ENCODE measurements at places on chromosomes 5 and 9.

GRCh38 chr5:81785322-81785721 lies 34.4 kb upstream of the SSBP2 start:
- no peak for DNase-seq

GRCh38 chr5:173771121-173771724 lies 116.9 kb upstream of the CPEB4 start:
- no peak for DNase-seq

- no peak for DNase-seq
Observed at GRCh38 chr5:149888280-149888679, 56.3 kb downstream of the PDE6A start.

DNA sequence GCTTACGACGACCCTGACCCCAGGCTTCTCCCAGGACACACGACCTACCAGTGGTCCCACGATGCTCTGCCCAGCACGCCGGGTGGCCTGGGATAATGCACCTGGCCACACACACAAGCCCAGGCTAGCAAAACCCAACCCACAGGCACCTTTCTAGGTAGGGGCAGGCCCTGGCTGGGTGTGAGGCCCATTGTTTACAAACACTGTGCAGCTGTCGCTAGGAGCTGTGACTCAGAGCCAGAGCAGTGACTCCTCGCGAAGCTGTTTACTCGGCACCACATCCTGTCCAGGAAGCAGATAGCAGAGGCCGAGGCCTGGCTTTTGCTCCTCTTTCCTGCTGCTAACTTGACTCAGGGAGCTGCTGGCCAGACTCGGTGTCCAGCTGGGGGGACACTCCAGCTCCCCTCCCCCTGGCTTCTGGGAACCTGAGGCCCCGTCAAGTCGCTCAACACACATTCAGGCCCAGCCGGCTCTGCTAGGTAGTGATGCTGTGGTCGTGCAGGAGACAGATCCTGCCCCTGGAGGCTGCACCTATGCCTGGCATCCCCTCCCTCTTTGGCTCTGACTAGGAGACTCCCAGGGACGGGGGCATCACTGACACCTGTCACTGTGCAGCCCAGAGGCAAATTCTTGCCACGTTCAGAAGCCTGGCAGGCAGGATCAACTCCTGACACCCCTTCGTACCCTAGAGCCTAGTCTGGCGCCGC lies 12.8 kb upstream of the RALGDS start:
- DNase-seq, result peak; percentile 96

DNA sequence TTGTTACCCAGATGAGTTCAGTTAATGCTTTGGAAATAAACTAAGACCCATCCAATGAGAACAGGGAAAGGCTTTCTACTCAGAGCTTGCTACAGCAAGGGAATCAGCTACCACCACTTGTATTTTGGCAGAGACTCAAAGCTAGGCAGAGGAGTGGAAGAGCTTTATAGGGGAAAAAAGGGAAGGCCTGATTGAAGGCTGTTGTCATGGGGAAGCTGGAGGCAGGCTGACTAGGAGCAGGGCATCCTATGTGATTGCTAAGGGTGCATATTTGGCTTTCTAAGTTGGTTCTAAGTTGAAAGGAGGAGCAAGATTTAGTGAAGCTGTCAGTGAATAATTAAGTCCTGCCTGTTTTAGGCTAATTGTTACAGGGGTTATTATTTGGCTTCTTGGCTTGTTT lies 115.5 kb downstream of the PTTG1 start:
- no peak for DNase-seq

DNA sequence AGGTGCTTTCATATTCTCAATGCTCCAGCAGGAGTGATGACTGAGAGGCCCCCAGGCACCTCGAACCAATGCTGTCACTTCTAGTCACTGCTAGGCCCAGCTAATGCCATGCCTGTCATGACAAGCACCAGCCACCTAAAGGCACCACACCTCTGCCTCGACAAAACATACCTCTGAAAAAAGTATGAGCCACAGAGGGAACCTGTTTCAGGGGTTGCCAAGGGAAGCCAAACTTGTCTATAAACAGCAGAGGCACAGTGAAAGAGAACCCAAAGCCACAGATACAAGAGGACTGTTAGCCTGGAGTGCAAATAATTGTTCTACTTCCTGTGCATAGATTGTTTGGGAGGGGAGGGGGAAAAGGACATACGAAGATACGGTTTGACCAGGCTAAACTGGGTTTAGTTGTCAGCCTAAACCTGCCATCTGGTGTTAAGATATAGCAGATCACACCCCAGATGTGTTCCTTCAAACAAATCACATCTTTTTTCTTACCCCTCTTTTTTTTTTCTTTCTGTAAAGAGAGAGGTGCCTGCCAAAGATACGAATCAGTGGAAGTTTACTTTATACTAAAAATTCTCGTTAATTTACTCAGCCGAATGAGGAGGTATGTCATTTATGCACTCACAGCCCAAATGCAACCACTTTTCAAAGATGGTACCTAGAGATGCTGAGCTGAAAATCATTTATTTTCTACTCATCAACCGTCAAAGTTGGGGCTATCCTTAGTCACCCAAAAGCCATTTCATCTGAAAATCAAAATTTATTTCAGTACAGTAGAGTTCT lies 45.7 kb downstream of the BNC2 start:
- DNase-seq, result peak; percentile 93

DNA sequence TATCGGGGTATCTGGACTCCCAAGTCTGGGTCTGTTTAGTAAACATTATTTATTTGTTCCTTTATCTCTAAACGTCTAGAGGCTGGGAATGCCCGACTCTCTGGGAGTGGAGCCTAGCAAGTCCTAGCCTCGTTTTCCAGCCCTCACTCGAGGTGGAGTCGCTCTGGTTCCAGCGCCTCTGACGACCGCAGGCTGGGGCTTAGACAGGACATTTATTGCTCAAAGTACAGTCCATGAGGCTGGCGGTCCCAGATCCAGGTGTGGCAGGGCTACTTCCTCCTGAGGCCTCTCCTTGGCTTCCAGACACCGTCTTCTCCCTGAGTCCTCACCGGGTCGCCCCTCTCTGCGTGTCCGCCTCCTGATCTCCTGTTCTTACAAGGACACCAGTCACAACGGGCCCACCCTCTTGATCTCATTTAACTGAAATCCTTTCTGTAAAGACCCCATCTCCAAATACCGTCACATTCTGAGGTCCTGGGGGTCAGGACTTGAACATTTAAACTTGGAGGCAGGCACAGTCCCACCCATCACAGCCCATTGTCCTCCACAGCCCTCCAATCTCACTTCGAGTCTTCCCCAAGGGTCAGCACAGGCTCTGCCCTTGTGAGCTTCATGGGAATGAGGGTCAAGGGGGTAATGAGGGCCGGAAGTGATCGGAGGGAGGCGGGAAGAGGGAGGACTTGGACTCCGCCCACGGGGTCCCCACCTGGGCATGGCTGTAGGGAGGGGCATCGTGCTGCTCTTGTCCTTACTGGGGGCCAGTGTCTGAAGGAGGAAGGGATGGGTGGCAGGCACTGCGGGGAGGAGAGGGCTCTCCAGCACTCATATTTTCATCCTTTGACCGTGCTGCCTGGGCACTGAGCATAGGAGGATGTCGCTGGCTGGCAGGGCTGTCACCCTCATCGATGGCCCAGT lies 12.2 kb upstream of the CLPTM1L start:
- no peak for DNase-seq

GRCh38 chr5:179265514-179266290 lies 79.6 kb downstream of the ADAMTS2 start:
- DNase-seq, result peak; percentile 99

DNA sequence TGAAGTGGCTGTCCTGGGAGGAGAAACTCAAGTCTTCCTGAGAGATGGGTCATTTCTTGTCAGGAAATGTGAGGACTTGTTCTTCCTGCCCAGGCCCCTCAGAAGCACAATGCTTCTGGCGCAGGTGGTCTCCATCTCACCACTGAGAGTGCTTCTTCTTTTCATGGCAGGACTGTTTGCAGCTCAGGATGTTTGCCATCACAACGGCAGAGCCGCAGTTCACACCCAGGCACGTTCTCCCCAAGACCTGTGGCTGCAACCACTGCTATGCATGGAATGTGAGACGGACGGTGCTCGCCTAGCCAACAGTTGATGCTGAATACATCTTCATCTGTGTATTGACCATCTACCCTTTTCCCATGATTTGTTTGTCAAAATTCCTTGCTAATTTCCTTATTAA lies 216.3 kb downstream of the GADD45G start:
- no peak for DNase-seq

DNA sequence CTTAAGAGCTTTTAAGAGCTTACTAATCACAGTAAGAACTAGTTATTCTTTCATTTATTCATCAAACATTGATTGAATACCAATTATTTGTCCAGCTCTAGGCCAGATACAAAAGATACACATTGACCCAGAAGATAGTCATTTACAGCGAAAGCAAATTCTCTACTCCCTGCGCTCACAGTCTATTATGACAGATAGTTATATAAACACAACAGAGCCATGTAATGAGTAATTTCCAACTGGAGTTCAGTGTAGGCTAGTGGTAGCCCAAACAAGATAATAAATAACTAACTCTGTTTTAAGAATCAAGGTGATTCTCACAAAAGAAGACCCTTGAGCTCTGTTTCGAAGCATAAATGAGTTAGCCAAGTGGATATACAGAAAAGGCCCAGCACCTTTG lies 397.8 kb upstream of the TLE4 start:
- no peak for DNase-seq

GRCh38 chr9:70485273-70485858 lies 70.9 kb upstream of the KLF9 start:
- peak; percentile 76 for DNase-seq

DNA sequence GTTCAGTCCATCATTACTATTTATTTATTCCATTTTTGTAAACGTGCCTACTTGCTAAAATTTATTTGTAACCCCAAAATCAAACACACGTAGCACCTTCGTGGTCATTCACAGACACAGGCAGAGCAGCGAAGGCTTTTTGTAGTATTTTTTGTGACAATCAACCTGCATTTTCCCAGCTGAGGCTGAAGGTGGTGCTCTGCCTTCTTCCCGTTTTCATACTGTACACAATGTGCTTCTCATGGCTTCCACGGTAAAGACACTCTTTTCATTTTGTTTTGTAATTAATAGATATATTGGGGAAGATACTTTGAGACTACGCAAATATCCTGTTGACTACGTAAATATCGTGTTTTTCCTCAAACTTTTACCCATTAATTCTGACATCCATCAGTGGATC lies 19.4 kb downstream of the DAP start:
- DNase-seq, result no peak

DNA sequence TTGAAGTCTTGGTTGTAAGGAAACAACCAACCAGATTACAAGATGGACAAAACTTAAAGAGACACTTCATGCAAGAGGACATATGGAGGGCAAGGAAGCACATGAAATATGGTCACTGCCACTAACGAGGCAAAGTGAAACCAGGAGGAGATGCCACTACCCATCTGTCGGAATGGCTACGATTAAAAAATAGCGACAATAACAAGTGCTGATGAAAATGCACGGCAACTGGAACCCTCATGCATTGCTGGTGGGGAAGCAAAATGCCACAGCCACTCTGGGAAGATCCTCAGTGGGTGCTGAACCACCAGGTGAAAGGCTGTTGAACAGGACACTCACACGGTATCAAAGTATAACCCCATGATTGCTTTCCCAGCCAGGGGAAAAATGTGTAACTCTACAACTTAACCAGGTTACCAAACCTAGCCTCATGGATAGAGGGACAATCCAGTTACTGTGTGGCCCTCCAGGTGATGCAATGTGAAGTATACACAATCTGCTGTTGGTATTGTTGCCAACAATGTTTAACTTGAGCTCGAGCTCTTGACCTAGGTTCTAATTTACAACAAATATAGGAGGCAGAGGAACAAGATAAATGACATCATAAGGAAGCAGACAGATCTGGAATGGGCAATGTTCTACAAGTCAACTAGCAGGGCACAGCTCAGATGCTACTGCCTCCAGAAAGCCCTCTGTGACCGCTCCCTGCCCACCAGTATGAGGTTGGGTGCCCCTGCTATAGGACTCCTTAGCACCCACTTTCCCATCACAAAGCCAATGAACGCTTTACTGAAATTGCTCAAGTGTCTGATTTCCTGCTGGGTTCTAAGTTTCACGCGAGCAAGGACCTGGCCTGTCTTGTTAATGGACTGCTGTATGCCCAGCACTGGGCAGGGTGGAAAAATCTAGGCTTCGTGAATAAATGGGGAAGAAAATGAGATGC lies 25.8 kb downstream of the SH3PXD2B start:
- DNase-seq, result peak; percentile 52

GRCh38 chr5:107268241-107268640 lies 402.5 kb downstream of the EFNA5 start:
- no peak for DNase-seq

DNA sequence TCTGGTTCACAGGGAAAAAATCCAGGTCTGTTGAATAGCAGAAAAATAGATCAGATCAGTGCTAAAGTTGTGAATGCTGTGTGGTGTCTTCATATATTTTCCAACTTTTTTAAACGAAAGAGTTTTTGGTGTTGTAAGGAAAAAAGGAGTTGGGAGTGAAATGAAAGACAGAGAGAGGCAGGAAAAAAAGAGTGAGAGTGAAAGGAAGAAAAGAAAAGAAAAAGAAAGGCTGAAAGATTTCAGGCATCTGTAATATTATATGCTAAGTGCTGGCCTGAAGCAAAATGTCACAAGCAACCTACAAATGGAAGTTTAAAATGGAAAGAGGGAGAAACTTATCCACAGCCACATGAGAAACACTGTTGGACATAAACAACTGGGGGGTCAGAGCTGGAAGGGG lies 124.4 kb downstream of the EBF1 start:
- DNase-seq, result no peak

DNA sequence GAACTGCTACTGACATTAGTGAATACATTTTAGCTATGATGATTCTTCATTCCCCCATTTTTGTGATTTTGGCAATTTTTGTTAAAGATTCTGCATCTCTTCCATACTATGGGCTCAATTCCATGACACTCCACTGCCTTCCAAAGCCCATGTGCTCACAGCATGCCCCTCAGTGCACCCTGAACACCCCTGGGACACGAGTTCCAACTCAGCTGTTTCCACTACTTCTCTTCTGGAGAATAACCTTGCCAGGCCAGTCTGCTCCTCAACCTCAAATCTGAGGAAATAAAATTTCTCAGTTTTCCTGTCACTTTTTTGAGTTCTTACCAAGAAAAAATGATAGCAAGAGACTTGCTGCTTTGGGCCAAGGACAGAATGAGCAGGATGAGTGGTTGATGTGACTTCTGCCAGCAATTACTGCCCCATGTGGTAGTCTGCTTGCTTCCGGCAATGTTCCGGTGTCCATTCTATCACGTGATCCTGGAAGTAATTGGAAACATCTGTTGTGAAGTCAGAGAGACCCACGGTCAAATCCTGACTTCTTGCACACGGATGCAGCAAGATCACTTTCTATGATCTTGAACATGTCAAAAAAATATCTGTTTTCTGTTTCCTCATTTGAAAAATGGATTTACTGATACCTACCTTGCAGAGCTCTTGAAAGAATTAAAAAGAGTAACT lies 58.3 kb downstream of the EGFLAM start:
- peak; percentile 63 for DNase-seq

GRCh38 chr5:19555876-19556275 lies 432.1 kb downstream of the CDH18 start:
- no peak for DNase-seq

GRCh38 chr5:138210985-138211384 lies 2.1 kb downstream of the CDC23 start:
- no peak for DNase-seq

GRCh38 chr5:146249801-146250200 lies 46.4 kb downstream of the RBM27 start:
- no peak for DNase-seq

Data from fibroblast of villous mesenchyme (primary cell).